Pulmonary artery endothelial cell (primary cell): ENCODE measurements at places on chromosomes 6 and 20.
A peak's percentile ranks its signal among the peaks of the same experiment; 100 is the strongest.

DNA sequence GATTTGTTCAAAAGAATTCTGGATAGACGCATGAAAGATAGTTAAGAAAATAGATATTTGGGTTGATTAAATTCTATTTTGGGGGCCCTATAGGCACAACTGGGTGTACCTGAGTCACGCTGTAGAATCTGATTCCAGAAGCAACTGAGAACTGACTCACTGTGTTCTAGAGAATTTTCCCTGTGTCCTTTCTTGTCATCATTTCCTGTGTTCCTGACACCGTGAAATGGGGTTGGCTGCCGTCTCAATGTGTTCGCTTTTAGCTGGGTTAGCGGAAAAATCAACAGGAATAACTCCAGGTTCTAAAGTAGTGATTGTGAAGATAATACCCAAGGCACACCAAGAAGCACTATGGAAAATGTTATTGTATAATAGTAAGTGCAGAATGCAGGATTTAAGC, 5.0 kb downstream of the GCNT2 start:
- peak; percentile 64 for DNase-seq

DNA sequence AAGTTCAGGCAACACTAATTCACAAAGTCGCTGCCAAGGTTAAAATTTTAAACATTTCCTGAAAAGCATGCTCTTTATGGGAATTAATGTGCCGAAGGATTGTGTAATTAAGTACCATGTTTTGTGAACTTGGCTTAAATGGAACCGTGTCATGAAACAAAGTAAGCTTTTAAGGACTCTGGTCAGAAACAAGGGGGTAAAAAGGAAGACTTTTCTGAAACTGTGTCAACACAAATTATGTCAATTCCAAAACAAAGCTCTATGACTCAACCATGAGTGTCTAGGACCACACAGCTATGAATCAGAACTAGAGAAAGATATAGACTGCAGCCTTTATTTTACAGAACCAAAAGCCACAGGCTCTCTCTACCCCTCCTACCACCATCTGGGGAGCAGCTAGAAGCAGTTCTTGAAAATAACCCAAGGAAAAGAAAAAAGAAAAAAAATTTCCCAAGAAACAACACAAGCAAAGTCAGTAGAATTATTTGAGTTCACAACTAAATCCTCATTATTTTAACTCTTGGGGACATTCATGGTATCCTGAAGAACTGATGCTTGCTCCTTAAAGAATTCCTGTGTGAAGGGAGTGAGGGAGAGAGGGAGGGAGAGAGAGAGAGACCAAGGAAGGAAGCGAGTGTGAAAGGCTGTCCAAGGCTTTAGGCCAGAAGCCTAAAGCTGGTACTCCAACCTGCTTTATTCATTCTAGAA, 81.9 kb downstream of the ZMYND8 start:
- DNase-seq: peak; percentile 66

DNA sequence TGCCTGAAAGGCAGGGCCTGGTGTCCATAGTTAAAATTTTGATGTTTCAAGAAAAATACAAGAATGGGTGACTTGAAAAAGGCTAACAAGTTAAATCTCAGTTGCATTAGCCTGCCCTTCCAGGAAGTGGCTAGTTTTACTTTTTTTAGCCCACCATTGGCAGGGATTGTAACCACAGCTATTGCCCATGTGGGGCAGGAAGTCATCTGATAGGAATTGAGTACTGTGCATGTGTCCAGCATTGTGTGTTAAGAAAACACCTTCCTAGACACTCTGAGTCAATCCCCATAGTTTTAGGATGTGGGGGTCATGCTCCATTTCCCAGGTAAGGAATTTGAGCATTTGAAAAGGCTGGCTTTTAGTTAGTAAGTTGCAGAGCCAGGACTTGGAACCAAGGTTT, 26.9 kb downstream of the LYRM2 start:
- no peak for DNase-seq

DNA sequence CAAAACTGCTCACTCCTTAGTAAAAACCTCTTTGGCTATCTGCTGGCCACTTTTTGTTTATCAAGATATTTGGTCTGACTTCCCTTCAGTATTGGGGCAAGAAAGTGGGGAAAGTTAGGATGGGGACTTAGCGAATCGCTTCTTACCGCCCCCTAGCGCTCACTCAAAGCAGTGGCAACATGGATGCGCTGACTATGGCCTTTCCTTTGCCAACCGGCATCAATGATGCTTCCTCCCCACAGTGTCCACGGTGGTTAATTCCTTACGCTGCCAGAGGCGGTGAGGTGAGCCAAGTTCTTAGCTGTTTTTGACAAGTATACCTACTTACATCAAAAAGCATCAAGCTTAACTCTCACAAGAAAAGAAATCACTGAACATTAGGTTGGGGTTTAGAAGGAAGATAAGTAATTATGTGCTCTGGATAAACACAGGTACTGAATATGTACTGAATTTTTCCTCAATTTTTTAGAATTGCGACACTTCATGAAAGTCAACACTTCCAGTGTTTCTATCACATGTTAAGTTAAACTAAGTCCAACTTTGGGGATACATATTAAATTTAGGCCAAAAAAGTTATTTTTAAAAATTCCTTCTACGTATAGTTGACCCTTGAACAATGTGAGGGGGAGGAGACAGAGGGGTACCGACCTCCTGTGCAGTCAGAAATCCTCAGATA, 86.7 kb downstream of the GMDS start:
- DNase-seq: no peak

DNA sequence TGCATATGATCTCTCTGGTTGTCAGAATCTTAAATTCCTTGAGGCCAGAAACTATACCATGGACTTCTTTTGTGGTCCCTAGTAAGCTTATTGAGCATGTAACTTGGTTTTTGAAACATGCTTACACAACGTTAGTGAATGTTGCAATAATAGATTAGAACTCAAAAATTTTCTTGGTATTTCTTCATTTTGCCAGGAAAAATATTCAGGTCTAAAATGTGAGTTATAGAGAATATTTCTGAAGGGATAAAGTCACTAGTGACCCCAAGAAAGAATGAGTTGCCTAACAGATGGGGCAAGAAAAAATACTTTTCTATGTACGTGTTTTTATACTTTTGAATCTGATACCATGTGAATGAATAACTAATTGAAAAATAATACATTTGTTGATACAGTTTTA, 195.4 kb downstream of the TFAP2A start:
- DNase-seq: no peak

- no peak for DNase-seq
Observed at GRCh38 chr6:125307964-125308615, 6.3 kb upstream of the HDDC2 start.

GRCh38 chr20:18404172-18404571, 62.7 kb downstream of the DZANK1 start:
- no peak for DNase-seq

- DNase-seq: no peak
Observed at GRCh38 chr6:106149472-106150069, 63.4 kb downstream of the PRDM1 start.

- DNase-seq: no peak
Observed at GRCh38 chr20:37096415-37097041, 731 bp upstream of the RBL1 start.

GRCh38 chr6:134853111-134854055, 96.5 kb downstream of the ALDH8A1 start:
- DNase-seq: no peak

- DNase-seq: no peak
Observed at GRCh38 chr6:506508-506907, 115.0 kb downstream of the IRF4 start.

DNA sequence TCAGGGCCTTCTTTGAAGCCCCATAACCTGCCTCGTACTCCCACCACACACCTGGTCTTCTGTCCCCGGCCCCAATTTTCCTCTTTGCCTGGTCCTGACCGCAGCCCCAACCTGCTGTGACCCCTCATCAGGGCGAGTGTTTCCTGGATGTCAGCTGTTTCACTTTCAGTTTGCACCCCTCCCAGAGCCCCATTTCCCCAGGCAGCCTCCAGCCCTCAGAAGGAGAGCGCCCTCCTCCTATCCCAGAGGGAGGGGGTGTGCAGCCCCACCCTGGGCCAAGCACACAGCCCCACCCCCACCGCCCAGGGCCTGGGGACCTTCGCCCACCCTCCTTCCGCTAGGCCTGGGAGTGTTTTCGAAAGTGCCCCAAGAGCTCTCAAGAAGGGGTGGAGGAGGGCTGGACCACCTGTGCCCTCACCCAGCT, 1.5 kb downstream of the BAK1 start:
- no peak for DNase-seq

DNA sequence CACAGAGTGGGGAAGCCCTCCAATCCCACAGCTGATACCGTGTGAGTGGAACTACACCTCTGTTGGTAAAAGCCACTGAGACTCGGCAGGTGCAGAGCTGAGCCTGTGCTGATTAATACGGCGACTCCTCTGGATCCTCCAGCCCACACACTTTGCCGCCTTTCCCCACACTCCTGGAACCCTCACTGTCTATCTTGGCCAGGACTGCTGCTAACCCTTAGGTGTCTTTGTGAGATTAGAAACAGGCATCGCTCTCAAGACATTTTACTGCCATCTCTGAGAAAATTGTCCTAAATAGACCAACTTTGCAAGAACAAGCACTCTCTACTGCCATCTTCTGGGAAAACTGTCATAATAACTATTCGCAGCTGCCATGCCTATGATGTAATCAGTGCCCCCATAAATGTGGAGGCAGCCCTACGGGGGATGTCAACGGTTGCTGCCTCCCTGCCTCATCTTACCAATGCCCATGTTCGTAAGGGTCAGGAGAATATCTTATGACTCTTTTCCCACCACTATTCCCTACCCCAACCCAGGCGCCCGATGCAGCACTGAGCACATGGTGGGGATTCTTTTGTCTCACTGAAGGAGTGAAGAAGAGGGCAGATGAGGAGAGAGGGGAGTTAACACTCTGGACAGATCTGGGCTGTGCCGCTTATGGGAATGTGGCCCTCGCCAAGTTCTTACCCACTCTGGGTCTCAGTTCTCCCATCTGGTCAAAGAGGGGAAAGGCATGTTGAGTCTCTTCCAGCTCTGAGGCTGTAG, 26.1 kb upstream of the KCNB1 start:
- peak; percentile 8 for DNase-seq

- DNase-seq: no peak
Observed at GRCh38 chr6:157169226-157169625, 154.1 kb downstream of the TMEM242 start.

DNA sequence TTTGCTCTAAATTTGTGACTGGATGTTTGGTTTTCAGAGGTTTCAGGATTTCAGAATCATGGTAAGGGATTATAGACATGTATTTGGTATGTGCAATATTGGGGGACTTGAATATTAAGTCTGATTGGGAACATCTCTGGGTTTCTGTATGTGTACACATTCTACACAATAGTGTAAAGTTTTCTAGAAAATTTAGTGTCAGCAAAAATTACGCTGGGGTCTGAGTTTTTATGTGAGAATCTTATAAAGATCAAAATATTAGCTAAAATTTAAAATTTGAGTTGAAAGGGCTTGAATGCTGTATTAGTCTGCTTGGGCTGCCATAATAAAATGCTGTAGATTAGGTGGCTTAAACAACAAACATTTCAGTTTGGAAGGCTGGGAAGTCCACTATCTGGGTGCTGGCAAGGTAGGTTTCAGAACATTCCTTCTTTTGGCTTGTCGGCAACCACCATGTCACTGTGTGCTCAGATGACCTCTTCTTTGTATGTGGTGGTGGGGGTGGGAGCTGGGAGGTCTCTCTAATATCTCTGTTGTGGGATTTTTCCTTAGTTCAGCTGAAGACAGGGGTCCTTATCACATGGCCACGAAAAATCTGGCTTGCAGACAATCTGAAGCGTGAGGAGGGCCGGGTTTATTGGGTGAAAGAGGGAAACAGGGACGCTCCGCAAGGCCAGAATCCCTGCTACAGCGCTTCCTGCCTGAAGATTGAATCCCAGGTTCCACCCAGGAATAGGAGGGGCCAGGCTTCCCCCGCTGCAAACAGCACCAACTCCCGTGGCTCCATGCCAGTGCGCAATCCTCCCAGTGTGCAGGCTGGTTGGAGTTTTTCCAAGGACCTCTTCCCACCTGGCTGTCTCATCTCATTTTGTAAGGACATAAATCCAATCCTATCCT, 299.7 kb downstream of the PLCB1 start:
- DNase-seq: no peak

GRCh38 chr6:12277386-12277785, 12.8 kb upstream of the EDN1 start:
- no peak for DNase-seq

- DNase-seq: peak; percentile 13
Observed at GRCh38 chr6:164085091-164086075, 670.9 kb downstream of the QKI start.

GRCh38 chr20:22438926-22439325, 145.4 kb downstream of the FOXA2 start:
- DNase-seq: no peak

DNA sequence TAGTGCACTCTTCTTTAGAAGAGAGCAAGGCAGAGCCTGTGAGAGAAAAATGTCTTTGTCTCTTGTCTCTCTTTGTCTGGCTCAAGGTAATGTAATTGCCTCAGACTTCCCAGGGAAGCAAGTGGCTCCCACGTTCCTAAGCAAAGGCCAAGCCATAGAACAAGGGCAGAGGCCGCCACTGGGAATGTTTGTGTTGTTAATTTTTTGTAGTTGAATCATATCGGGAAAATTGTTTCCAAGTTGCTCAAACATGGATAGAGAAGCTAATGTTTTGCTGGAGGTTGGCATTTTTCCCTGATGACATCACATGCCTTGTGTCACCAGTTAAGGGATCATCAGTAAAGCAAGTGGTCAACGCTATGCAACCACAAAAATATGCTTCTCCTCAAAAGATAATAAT, 211.5 kb upstream of the FOXA2 start:
- peak; percentile 95 for DNase-seq

- DNase-seq: no peak
Observed at GRCh38 chr20:9493803-9494202, 20.6 kb upstream of the LAMP5 start.

DNA sequence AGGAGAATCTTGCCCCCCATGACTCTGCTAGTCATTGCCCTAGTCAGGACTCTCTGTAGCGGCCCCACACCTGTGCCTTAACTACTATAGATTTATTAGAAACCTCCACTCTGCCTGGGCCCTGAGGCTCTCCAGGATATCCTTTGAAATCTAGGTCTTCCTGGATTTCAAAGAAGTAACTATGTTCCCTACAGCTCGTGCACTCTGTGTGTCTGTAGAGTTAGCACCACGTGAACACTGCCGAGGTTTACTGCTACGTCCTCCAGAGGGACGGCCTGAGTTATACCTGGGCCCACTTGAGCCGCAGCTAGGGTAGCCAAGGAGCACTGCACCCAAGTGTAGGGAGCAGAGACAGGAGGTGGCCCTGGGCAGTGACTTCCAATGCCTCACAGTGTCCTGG, 19.8 kb downstream of the GLP1R start:
- DNase-seq: no peak

DNA sequence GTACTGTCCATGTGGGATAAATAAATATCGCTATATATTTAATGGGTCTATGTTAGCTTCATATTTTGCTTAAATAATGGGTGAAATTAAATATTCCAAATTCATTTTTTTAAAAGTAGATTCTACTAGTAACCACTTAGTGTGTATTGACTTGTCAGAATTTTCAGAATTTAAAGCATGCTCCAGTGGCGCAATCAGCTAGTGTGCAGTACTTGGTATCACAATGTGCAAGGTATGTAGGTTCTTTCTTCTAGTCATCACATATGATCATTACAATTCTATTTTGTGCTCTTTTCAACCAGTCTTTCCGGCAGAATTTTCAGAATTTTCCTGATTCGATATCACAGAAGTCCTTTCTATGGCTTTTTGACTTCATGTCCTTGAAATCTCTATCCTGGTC, 32.6 kb downstream of the PDE7B start:
- DNase-seq: no peak

- no peak for DNase-seq
Observed at GRCh38 chr20:20019123-20019522, 2.0 kb downstream of the NAA20 start.
